Activated naive CD4-positive, alpha-beta T cell treated with anti-CD3 and anti-CD28 coated beads, Interleukin-2, amount 50 U/mL, for 72 hours (primary cell): ENCODE measurements at places on chromosomes 4 and X.

- DNase-seq = no peak
Observed at GRCh38 chr4:36374836-36375511, 93.6 kb downstream of the DTHD1 start.

DNA sequence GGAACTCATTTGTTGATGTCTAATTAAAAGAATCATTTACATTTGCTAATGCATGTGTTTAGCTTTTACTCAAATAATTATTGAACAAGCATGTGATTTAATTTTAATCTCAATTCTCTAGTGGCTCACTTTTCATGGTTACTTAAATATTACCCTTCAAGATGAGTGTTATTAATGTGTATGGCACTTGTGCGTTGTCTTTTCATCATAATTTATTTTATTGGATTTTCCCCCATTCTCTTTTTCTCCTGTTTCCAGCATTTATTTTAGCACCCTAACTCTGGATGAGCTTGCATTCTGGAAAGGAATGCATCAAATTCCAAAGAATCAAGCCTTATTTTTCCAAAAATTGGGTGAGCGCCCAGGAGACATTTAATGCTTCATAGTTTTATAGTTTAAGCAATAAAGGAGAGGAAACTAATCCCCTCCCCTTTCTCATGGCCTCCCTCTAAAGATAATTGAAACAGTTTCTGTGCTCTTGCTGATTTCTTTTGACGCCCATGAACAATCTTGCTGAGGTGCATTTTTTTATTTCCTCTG lies 191.1 kb upstream of the FAT4 start:
- no peak for DNase-seq

DNA sequence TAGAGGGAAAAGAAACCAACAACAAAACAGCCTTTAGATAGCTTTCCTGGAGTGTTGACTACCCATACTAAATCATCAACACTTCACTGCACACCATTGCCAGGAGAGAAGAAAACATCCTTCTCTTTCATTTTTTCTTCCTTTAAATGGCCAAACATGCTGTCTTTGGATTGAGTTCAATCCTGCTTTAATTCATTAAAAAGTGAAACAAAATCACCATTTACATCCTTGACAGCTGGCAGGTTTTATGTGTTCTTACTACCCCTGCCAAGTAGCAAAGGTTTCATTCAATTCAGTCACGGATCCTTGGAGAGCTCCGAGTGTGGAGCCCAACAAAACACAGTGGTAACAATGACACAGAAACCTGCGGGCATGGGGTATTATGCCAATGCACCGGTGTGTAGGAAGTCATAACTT lies 568.3 kb downstream of the ANKRD50 start:
- DNase-seq = no peak

DNA sequence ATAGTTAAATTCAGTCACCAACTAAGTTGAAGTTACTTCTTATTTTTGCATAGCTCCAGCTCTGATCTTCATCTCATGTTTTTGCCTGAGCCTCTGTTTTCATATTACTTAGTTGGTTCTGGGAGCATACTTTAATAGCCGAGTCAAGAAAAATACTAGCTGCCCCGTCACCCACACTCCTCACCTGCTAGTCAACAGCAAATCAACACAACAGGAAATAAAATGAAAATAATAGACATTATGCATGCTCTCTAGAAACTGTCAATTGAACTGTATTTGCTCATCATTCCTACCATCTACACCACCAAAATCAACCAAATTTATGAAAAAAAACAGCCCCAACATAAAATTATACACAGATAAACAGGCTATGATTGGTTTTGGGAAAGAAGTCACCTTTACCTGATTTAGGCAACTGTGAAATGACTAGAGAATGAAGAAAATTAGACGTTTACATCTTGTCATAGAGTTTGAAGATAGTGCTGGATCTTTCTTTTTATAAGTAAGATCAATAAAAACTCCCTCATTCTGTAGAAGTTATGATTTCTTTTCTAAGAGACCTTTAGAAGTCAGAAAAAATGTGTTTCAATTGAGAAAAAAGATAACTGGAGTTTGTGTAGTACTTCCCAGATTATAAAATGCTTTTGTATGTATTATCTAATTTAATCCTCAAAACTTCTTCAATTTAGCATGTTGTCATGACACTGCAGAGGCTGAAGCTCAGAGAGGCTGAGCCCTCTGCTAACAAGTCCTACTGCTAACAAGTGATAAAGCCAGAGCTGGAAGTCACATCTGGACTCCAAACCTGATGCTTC lies 7.0 kb downstream of the ALB start:
- DNase-seq = no peak

GRCh38 chrX:118459494-118459893 lies 36.1 kb upstream of the DOCK11 start:
- DNase-seq = no peak

GRCh38 chr4:151202851-151203455 lies 74.0 kb upstream of the PRSS48 start:
- DNase-seq = no peak

- no peak for DNase-seq
Observed at GRCh38 chr4:14155803-14156202, 528.3 kb upstream of the BOD1L1 start.

GRCh38 chrX:7372825-7373525 lies 225.0 kb upstream of the PUDP start:
- DNase-seq = no peak

- no peak for DNase-seq
Observed at GRCh38 chrX:124530803-124531202, 184.4 kb downstream of the SH2D1A start.

DNA sequence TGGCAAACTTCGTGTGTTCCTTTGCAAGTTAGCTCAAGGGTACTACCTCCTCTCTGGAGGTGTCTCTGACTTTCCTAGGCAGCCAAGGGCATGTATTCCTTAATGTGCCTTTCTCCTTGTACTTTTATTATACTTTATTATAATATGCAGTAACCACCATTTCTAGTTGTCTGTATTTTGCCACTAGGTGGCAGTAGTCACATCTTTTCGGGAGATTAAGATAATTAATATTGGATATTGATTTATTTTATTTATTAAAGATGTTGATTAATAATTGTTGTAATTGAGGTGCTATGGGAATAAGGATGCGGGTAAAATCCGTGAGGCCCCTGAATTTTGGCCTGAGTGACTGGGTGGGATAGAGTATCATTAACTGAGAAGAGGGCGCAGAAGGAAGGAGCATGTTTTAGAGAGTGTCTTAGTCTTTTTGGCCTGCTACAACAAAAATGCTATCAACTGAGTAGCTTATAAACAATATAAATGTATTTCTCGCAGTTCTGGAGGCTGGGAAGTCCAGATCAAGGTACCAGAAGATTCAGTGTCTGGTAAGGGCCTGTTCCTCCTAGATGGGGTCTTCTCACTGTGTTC lies 153.3 kb downstream of the TMEM164 start:
- no peak for DNase-seq

DNA sequence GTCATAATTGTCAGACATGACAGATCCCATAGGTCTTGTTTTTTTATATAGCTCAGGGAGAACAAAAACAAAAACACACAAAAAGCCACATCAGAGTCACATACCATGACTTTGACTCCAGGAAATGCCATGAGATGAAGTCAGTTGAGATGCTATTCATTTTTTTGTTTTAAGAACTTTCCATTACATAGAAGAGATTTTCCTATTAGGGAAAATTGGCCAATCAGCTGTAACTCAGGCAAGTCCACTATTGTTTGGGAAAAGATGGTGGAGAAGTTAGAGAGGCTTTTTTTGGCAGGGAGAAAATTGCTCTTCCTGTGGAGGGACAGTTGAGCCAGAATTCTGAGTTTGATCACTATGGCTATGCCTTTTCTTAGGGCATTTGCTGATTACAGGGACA lies 72.6 kb downstream of the SMARCA5 start:
- no peak for DNase-seq

DNA sequence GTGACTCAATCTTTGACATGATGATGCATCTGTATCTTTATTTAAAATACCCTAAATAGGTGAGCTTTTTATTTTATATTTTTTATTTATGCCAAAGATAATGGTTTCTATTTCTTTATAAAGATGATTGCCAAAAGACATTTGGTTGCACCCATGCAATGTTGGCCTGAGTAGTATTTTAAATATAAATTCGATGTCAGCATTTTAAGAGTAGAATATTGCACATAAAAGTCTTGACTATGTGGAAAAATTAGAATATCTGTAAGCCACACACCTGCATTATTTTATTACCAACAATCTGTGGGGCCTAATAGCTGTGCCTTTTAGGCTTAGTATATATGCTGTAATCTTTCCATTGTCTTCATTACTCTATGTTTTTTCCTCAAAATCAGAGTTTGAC lies 91.4 kb downstream of the CPXCR1 start:
- no peak for DNase-seq

DNA sequence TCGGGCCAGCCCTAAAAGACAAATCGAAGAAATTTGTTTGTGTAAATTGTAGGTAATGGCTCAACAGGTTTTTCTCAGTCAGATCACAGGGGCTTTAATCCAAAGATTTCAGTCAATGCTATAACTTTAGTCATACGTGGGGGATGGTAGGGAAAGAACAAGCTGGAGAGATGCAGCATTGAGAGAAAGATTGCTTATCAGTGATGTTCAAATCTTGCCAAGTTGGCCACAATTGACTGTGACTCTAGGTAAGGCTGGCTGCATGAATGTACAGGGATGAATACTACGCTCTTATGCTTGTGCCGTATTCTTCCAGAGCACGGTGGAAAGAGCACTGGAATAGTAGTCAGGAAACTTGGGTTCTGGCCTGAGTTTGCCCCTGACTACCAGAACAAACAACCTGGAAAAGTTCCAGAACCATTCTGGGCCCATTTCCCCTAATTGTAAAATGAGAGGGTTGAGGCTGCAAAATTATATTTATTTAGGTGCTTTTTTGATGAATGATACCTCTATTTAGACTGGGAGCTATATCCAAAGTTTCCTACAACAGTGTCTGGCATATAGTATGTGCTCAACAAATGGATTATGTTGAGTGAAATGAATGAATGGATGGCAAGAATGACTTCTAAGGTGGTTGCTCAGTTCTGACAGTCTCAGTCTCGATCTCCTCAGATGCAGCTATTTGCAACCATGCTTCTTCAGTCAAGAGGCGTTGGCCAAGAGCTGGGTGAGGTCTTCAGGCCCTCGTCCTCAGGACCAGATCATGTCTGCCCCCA lies 44.4 kb downstream of the TSC22D3 start:
- no peak for DNase-seq

GRCh38 chrX:106948641-106949040 lies 28.4 kb downstream of the CLDN2 start:
- no peak for DNase-seq

- DNase-seq = no peak
Observed at GRCh38 chr4:74682567-74683359, 111.6 kb downstream of the BTC start.

DNA sequence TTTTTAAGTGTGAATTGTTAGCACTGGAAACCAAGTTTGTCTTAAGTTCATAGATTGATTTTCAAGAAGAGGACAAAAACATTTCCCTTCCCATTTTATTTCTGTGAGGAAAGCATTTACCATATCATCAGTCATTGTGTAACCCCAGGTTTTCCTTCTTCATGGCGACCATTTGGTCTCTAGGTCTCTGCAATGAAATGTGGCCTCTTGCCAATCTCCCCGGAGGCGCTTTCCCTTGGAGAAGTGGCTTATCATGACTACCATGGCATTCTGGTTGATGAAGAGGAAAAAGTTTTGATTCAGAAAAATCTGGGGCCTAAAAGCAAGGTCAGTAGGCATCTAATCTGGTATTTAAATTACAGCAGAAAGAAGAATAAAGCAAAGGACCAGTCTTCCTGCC lies 54.4 kb downstream of the ADD1 start:
- DNase-seq = no peak

- no peak for DNase-seq
Observed at GRCh38 chr4:47837908-47838294, at the start of gene CORIN. TSS of gene CORIN (minus strand) at chr4:47838067. CDS start at chr4:47837949, 118 bp downstream.

GRCh38 chr4:173121076-173121561 lies 47.5 kb upstream of the GALNT7 start:
- no peak for DNase-seq

- DNase-seq = no peak
Observed at GRCh38 chrX:71992711-71993110, 82.1 kb downstream of the NHSL2 start.

GRCh38 chrX:132708529-132708928 lies 219.7 kb upstream of the MBNL3 start:
- DNase-seq = no peak

GRCh38 chrX:2632533-2633504 lies 58.3 kb upstream of the CD99 start:
- DNase-seq = no peak

DNA sequence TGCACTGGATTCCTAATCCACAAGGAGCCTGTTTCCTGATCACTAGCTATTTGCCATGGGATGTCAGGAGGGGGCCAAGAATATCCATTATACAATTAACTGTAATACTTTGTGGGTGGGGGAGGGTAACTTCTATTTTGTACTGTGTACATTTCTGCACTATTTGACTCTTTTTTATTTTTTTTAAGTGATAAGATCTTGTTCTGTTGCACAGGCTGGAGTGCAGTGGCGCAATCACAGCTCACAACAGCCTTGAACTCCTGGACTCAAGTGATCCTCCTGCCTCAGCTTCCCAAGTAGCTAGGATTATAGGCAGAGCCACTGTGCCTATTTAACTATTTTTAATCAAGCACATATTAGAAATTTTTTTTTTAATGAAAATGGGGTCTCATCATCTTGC lies 134.1 kb downstream of the ELOVL6 start:
- no peak for DNase-seq

GRCh38 chr4:158481811-158482210 lies 39.9 kb upstream of the RXFP1 start:
- DNase-seq = no peak

- no peak for DNase-seq
Observed at GRCh38 chr4:4595252-4595651, 53.4 kb upstream of the STX18 start.

DNA sequence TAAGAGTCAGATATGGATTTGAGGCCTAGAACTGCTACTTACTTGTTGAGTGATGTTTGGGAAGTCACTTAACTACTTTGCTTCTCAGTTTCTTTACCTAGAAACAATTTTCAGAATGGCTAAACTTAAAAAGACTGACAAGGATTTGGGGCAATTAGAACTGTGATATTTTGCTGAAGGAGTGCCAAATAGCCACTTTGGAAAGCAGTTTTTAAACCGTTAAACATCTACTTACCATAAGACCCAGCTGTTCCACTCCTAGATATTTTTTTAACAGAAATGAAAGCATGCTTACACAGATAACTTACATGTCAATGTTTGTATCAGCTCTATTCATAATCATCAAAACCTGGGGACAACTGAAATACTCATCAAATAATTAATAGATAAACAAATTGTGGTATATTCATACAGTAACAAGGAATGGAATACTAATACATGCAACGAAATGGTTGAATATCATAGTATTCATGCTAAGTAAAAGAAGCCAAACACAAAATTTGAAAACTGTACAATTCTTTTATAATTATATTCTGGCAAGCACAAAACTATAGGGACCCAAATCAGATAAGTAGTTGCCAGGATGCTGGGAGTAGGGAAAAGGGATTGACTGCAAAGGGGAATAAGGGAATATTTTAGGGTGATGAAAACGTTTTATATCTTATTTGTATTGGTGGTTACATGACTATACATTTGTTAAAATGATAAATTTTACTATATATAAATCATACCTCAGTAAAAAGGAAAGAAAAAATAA lies 24.0 kb downstream of the RPA4 start:
- DNase-seq = no peak
